Esophagus mucosa (tissue), 1 donor: ENCODE measurements at places on chromosomes 11 and 22.
A peak's percentile ranks its signal among the peaks of the same experiment; 100 is the strongest.

GRCh38 chr11:90775567-90776165, 552.8 kb upstream of the CHORDC1 start:
- ATAC-seq: no peak

DNA sequence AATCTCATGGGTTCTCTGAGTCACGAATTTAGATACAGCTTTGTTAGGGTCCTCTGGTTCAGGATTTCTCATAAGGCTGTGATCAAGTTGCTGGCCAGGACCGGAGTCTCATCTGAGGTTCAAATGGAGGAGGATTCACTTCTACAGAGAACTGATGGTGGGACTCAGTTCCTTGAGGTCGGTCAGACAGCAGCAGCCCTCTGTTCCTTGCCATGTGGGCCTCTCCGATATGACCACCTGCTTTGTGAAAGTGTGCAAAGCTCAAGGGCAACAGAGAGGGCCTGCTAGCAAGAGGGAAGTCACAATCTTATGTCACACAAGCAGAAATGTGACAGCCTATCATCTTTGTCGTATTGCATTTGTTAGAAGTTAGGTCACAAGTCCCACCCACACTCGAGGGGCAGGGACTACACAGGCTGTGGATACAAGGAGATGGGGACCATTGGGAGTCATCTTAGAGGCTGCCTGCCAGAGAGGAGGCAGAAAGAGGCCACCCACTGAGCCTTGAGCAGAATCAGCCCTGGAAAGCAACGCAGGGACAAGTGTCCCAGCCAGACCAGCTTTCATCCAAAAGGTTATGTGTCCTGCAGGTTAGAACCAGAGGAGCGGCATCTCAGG, 34.5 kb downstream of the RPUSD4 start:
- no peak for ATAC-seq

DNA sequence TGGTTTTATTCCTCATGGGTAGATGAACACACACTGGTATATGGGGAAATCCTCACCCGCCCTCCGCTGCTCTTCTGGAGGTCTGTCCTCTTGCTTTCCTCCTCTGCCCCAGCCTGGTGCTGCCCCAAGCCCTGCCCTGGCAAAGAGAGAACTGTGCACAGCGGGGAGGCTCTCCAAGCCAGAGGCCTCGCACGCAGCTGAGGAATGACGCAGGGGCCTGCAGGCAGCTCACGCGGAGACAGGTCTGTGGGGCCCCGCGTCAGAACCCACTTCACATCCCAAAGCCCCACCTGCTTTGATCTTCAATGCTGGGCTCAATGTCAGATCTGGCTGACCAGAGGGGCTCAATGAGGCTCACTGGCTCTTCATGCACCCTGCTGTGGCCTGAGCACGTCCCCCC, 10.0 kb downstream of the GATD1 start:
- no peak for ATAC-seq

DNA sequence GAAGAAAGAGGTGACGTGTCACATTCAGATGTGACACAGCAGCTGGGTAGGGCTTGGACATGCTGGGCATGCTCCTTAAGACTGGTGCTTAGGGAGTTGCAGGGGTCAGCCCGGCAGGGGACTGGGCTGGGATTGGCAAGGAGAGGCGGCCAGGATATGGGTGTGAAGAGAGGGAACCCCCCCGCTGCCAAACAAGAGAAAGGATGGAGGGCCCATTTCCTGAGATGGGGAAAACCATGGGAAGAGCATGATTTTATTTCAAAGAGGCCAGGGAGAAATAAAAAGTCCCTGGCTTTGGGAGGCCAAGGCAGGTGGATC, 5.3 kb downstream of the ATF4 start:
- no peak for ATAC-seq

DNA sequence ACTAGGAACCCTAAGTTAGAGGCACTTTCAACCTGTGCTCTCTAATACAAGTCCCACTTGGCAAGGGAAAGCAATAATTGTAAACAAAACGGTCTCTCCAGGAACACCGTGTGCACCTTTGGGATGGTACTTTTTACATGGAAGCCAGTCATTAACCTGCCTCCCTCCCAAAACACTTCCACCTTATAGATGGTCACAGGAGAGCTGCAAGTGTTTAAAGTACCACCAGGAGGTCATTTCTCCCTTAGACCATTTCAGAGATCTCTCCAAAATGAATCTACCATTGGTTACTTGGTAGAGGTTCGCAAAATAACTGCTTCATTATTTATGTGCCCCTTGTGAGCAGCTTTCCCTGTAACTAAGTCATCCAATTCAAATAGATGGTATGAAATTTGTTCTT, 375.3 kb downstream of the DYNC2H1 start:
- no peak for ATAC-seq

DNA sequence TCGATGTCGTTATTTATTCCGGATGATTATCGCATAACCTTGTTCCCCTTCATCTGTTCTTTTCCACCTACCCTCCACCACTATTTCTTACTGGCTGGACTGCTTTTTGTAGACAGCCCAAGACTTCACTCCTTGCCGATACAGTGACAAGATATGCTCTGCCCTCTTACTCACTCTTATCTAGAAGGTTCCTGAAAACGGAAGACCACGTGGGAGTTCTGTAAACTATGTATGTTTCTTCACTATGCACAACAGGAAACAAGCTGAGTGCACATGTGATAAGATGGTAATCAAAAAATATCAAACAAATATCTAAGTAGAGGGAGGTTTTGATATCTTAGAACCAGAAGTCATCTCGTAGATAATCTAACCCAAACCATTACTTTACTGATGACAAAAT, 122.9 kb upstream of the ARHGAP20 start:
- no peak for ATAC-seq

DNA sequence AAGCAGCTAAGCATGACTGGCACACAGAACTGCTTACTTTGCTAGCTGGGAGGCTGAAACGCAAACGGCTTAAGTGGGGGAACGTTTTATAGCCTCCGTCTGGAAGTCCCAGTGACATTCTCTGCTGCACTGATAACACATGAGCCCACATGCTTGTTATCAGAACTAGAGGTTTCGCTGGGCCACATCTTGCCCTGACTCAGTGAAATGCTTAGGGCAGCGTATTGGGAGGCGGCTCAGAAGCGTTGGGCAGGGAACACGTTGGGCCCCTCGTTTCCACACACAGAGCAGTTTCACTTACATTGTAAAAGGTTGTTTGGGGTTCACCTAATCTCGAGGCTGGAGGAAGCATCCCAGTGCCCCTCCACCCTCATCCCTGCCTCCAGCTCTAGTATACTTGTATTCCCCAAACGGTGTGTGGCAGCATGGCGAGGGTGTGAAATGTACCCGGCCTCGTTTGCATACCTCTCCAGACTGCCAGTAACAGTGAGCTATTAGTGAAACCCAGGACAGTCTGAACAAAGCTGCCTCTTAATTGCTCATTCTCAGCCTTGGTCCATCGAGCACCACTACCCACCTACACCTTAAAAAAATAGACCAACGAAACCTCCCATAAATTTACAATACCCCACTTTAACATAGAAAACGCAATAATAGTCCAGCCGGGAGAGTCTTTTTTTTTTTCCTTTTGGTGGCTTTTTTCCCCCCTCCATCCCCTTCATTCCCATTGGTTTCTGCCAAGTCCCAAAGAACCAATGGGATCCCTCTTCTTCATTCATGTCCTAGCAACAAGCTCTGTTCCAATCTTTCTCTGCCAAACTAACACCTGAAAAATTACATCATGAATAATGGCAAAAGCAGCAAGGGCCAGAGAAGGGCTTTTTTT, 218.8 kb upstream of the SORL1-AS1 start:
- no peak for ATAC-seq

DNA sequence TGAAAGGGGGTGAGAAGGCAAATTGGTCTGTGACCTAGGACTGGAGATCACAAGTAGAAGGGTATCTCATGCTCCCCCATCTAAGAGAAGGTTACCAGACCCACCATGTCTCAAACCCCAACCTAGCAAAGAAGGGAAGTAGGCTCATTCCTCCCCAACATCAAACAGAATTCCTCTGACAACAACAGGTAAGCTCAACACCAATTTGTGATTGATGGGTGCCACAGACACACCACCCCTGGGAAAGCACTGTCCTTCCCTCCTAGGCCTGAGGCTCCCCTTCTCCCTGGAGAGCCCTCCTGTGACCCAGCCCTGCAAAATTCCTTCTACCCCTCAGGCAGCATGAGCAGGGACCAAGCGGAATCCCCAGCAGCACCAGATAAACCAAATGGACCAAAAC, 154.3 kb downstream of the BUD13 start:
- ATAC-seq: no peak

- peak; percentile 3 for ATAC-seq
Observed at GRCh38 chr11:83159902-83160865, 3.3 kb downstream of the PCF11 start.

DNA sequence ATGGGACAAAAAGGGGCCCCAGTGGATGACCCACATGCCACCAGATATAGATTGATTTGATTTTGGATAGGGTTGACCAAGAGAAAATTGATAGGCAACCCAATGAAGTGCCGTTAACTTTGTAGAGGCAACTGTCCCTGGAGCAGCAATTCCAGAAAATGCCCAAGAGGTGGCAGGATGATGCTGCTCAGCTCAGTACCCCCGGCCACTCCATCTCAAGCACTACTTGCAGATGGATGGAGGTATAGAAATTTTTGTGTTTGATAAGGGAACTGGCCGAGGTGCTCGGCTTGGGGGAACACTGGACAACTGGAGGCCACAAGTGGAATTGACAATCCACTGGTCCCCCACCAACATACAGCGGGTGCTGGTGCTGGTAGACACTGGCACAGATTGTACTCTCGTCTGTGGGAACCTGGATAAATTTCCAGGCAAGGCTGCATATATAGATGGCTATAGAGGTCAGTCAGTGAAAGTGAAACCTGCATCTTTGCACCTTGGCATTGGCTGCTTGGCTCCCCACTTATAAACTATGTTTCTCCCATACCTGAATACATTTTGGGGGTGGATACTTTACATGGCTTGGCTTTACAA, 86.3 kb downstream of the CCDC83 start:
- ATAC-seq: peak; percentile 62

GRCh38 chr11:112277941-112278340, 17.3 kb upstream of the PLET1 start:
- ATAC-seq: no peak

GRCh38 chr11:33634291-33634834, 66.3 kb downstream of the C11orf91 start:
- peak; percentile 68 for ATAC-seq

DNA sequence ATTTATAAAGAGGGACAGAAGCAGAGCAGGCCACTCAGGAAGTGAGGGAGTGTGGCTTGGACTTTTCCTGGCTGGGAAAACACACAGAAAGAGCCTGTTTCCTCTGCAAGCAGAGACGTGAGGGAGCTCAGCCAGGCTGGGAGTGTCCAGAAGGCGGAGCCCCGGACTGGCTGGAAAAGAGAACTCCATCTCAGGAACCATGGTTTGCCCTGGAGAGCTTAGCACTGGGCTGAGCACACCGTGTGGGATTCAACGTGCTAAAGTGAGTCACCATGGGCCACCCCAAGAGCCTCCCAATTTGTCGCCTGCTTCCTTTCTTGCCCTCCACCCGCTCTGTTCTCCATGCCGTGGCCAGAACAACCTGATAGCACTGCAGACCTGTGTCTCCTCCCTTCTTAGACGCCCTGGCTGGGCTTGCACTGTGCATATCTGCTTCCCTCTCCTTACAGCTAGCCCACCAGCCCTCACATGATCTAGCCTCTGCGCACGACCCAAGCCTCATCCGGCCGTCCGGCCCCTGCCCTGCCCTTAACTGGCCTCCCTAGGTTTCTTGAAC, 51.8 kb downstream of the GALNT18 start:
- ATAC-seq: peak; percentile 79

DNA sequence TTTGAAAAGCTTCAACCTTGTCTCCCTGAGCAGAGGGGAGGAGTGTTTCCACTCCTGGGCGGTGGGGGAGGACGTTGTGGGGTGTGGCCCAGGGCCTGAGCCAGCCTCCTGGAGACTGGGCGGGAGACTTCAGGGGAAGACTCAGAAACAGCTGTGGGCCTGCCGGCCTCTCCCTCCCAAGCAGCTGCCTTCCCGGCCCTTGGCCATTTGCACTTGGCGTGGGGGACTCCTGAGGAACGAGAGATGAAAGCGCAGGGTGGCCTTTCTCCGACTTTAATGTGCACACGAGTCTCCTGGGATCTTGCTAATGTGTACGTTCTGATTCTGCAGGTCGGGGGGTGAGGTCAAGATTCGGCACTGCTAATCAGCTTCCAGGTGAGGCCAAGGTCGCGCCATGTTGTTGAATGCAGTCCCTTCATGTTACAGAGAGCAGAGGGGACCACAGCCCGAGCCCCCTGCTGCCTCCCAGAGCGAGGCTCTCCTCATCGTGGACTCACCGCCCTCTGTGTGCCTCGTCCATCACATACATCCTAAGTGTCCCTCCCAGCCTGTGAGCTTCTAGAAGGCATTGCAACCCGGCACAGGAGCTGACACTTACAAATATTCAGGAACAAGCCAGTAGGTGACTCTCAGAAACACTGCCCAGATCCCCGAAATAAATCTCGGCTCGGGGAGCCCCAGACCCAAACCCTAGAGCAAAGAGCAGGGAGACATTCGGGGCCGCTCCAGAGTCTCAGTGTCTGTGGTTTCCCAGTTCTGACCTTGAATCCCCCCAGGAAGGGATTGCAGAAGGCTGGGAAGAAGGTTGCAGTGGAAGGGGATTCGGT, 7.7 kb downstream of the LIF start:
- no peak for ATAC-seq

GRCh38 chr22:46513908-46514550, 23.4 kb downstream of the CELSR1 start:
- peak; percentile 54 for ATAC-seq

DNA sequence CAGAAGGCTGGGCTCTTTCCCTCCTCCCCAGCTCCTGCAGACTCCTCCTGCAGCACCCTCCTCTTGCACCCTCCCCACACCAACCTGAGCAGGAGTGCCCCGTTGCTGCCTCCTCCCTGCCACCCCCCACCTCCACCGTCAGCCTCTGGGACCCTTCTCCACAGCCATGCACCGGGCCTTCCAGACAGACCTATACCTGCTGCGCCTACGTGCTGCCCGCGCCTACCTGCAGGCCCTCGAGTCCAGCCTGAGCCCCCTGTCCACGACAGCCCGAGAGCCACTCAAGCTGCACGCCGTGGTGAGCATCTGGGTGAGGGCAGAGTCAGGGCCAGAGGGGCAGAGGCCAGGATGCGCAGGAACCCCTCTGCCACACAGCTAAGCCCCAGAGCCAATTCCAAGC, 16.2 kb downstream of the ZDHHC24 start:
- ATAC-seq: peak; percentile 27

GRCh38 chr22:21962655-21962949, 10.0 kb upstream of the PPM1F start:
- no peak for ATAC-seq

GRCh38 chr11:35272391-35272902, 133.5 kb downstream of the CD44 start:
- no peak for ATAC-seq

- peak; percentile 83 for ATAC-seq
Observed at GRCh38 chr22:20156611-20157429, 6.0 kb upstream of the CCDC188 start.

DNA sequence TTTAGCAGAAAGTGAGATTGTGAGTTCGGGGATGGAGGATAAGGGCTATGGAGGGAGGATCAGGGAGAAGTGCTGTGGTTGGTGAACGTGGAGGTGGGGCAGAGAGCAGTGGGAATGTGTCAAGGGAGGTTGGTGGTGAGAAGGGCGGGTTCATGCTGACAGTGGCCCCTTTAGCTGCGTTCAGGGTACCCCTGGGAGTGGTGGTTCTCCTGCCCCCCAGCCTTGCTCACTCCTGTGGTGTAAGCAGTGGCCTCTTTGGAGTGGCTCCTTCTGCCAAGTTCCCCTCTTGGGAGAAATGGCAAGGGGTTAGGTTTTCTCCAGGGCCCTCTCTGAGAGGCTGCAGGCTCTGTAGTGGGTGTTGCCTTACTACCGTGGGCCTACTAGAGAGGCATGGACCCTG, 16.1 kb upstream of the NECTIN1 start:
- ATAC-seq: no peak
